Left cardiac atrium (tissue), 4 donors: ENCODE measurements at places on chromosomes 13 and 19. TPM values are rescaled to one million over a fixed set of nuclear protein-coding genes. Genes with fewer than 3 reads are reported as not detected.
A peak's percentile ranks its signal among the peaks of the same experiment; 100 is the strongest.

GRCh38 chr19:4730740-4731171 is 7.1 kb upstream of the DPP9 start:
- no peak for DNase-seq

DNA sequence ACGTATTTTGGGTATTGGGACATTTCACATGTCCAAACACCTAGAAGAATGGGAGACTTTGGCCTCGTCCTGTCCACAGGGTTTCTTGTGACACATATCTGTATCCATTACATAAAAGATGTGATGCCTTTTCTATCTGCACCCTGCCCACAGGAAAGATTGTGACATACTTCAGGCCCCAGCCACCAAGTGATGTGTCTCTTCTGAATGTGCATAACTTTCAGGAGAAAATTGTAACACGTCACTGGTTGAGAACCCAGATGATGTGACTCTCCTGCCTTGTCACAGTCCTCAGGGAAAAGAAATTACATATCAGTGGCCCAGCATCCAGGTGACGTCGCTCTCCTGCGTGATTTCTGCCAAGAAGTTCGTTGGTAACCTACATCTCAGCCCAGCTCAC is 21.0 kb upstream of the ZNF681 start:
- no peak for DNase-seq

DNA sequence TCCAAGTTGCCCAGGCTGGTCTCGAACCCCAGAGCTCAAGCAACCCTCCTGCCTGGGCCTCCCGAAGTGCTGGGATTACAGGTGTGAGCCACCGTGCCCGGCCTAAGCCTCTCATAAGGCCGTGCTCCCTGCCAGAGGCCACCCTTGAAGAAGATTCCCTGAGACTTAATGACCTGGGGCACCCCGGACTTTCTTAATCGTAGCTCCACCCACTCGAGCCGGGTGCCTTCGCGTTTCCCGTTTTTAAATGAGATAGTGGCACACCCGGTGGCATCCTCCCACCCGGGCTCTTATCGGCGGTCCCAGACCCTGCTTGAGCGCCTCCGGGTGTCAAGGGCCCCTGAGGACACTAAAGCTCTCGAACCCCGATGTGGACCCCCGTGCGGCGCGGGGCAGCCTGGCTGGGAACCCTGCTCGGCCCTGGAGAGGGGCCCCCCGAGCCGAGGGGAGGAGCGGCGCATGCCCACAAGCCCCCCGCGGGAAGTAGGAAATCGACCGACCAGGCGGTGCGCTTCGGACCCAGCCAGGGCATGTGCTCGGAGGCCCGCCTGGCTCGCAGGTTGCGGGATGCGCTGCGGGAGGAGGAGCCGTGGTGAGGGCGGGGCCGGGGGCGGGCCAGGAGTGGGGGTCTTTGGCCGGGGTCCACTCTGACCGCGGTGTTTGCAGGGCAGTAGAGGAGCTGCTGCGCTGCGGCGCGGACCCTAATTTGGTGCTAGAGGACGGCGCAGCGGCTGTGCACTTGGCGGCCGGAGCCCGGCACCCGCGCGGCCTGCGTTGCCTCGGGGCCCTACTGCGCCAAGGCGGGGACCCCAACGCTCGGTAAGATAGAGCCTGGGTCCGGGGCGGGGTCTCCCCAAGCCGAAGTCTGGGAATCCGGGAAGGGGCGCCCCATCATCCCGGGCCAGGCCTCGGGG is at the start of gene ANKLE1:
Gene ANKLE1, plus strand, starts transcription at position 511 of the 914 bp plus-strand sequence. Its CDS starts 20 bp downstream, at position 531.
- no peak for DNase-seq

The CEACAM3 gene
- total RNA-seq = 0.60 TPM

GRCh38 chr19:17830567-17831418 is 9.5 kb upstream of the INSL3 start:
- peak; percentile 84 for DNase-seq

GRCh38 chr13:59211606-59212005 is 952.1 kb downstream of the DIAPH3 start:
- DNase-seq = no peak

DNA sequence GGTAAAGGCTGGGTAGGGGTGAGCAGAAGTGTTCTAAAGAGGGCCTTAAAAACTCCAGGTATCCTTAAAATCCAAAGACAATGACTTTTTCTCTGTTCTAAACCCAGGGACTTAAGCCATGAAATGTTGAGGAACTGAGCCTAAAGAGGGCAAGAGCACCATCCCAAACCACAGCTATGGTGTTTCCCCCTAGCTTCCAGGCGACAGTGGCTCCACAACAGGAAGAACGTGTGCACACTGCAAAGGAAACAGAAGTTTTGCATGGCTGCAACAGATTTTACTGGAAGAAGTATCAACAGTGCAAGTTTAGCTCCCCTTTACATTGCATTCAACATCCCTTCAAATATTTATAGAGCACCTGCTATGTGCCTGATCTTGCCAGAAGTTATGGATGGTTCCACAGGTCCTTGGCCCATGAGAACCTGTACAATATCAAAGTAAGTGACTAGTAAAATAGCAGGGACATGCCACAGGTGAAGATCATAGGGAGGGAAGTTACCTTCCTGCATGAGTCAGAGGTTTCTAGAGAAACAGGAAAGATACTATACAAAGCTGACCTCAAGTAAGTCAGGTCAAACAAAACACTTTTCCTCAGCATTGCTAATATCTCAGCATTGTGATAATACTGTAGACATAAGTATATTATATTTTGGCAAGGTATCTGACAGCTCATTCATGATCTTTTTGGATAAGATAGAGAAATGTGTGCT is 8.4 kb upstream of the KCTD12 start:
- no peak for DNase-seq

DNA sequence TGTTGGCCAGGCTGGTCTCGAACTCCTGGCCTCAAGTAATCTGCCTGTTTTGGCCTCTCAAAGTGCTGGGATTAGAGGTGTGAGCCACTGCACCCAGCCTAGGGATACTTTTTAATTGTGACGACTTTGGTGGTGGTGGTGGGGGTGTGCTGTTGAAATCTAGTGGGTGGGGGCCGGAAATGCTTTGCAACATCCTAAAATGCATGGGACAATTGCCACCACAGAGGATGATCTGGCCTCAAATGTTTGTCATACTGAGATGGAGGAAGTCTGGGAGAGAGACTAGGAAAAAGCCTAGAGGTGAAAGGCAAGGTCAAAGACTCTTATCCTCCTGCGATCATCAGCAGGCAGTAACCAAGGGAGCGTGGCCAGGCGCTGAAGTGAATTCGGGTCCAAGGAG is 1.4 kb downstream of the NWD1 start:
- no peak for DNase-seq

The SH3GL1 gene
- 31.4 TPM for total RNA-seq

GRCh38 chr19:10004617-10005016 is 5.7 kb downstream of the COL5A3 start:
- DNase-seq = no peak

DNA sequence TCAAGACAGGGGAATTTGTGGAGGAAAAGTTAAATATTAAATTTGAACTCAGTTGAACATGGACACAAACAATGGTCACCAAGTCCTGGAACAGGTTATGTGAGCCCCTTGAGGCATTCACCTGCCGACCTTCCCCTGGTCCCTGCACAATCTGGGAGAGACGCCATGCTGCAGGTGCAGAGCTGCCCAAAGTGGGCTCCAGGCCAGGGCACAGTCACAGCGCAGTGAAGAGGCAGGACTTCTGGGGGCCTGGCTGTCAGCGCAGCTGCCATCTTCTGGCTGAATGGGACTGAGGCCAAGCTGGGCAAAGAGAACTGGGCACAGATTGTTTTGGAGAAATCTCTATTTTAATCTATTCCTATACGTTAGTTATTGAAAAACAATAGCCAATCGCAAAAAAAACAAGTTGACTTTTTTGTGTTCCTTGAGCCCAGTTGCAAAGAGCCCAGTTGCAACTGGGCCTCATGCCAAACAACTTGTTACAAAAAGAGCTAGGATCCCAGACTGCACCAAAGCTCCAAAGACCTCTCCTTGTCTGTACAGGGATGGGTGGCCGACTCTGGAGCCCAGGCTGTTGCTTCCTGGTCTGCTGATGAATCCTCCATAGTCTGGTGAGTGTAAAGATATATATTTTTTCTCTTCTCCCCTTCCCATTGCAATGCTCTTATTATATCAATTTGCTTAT is 1.2 kb upstream of the ZNF626 start:
- no peak for DNase-seq

- no peak for DNase-seq
Measured at GRCh38 chr19:27689734-27690241, 1523.2 kb downstream of the UQCRFS1 start.

The PRR20C gene
- total RNA-seq = not detected

DNA sequence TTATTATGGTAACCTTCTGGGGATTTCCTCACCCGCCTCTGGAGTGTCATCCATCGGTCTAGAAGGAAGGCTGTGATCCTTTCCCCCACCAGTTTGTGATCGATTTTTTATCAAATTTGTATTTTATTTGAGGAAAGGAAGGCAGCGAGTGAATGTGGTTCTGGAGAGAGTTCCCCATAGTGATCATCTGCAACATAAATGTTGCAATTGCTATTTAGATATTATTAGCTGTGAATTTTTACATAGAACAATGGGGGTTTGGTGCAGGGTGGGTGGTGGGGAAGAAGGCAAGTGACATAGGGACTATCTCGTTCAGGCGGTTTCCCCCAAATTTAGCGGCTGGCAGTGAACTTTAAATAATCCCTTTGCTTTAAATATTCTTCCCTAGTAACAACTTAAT is 1.2 kb downstream of the CDK8 start:
- no peak for DNase-seq

DNA sequence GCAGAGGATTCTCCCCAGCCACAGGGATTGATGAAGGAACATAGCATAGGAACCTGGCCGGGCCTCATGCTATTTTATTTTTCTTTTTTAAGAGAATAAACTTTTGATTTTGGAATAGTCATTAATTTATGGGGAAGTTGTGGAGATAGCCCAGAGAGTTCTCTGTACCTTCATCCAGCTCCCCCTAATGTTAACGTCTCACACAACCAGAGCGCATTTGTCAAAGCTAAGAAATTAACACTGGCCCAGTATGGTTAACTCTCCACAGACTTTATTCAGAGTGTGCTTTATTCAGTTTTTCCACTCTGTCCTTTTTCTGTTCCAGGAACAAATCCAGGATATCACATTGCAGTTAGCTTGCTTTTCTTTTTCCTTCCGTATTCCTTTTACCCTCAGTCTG is 59.4 kb downstream of the RGCC start:
- DNase-seq = no peak

GRCh38 chr19:49809160-49809940 is 3.7 kb downstream of the FUZ start:
- peak; percentile 72 for DNase-seq

The ITGBL1 gene
- total RNA-seq = 16.1 TPM

The RNF113B gene
- not detected for total RNA-seq

GRCh38 chr13:22454586-22454985 is 726.2 kb upstream of the SGCG start:
- no peak for DNase-seq

The ZNF564 gene
- 7.7 TPM for total RNA-seq

DNA sequence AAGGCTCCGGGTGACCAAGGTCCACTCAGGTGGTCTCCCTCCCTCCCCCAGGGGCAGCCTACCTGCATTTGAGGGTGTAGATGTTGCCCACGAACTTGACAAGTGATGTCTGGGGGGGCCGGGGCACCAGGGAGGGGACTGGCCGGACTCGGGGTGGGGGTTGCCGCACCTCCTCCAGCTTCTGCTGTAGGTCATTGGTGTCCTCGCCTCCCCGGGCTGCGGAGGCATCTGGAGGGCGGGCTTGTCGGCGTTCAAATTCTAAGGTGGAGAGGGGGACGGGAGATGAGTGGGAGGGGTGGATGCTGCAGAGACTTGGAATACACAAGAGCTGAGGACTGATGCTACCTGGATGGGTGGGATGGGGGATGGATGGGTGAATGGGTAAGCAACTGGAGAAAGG is 5.3 kb upstream of the AKAP8L start:
- no peak for DNase-seq

DNA sequence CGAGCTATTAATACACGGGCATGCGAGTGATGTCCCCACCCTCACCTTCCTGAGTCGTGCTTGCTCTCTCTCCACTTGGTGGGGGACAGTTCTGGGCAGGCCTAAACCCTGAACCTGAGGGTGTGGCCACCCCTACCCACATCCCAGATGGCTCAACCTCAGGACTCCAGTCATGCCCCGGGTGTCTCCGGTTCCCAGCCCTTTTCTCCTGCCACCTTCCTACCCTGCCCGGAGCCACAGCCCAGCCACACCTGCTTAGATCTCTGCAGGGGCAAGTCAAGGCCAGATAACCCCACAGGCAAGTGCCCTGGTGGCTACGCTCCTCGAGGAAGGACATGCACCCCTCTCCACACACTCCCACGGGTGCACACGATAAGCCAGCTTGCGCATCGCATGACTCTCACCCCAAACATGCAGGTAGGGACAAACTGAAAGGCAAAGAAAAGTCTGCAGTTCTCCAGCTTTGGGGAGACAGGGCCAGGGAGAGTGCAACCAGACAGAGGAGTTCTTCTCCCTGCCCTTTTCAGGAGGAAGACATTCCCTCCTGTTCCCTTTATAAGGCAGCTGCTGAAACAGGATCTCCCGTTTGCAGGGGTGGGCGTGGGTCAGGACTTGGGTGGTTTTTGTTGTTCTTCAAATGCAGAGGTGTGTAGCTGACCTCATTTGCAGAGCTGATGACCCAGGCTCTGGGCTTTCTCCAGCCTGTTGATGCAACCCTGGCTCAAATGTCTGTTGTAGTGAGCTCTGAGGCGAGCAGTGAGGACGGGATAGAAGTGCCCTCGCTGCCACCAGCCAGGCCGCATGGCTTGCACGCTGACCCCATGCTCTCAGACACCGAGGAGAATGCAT is 88.6 kb downstream of the DPF1 start:
- no peak for DNase-seq

The COMP gene
- 9.8 TPM for total RNA-seq

GRCh38 chr13:114261328-114261965 is 20.0 kb upstream of the UPF3A start:
- no peak for DNase-seq

GRCh38 chr19:17306285-17306714 is 628 bp downstream of the MRPL34 start:
- DNase-seq = no peak

The ILF3 gene
- 108 TPM for total RNA-seq

DNA sequence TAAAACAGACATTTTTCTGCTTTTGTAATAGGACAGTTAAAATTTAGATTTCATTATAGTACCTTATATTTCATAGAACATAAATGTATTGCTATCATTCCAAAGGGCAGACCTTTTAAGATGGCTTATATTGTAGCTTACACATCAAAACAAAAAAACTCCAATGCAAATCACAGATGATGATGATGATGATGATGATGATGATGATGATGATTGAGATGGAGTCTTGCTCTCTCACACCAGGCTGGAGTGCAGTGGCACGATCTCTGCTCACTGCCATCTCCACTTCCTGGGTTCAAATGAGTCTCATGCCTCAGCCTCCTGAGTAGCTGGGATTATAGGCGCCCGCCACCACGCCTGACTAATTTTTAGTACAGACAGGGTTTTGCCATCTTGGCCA is 189.9 kb upstream of the RNF113B start:
- DNase-seq = no peak
